H7 (cell line): ENCODE measurements at places on chromosomes 13 and 19. TPM values are rescaled to one million over a fixed set of nuclear protein-coding genes. Genes with fewer than 3 reads are reported as not detected.

DNA sequence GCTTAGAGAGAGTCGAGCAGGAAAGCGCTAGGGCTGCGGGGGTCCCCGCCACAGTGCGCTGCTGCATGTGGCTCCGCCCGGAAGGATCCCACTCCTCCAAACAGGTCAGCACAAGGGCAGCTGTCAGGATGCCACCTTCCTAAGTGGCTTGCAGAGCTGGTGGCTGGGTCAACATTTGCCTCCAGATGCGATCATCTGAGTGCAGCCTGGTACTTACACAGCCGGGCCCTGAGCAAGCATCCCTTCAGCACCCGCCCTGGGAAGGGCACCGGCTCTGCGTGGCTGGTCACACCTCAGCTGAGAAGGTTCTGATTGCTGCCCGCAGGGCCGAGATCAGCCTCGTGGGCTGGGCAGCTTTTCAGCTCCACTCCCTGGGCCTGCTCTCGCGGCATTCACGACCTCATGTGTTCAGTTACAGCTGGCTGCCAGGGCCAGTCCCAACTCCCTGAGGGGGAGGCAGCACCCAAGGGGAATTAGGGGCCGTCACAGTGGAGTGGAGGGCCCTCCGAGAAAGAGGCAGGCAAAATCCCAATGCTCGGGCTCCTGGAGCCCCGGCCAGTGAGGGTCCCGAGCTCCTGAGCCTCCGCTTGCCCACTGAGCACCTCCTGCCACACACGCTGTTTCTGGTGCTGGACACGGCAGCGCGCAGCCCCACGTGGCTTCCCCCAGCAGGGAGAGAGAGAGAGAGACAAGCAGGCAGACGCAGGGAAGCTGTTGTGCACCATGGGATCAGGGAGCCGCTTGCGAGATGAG lies 26.8 kb downstream of the AP1M1 start:
- DNase-seq = peak; percentile 31

DNA sequence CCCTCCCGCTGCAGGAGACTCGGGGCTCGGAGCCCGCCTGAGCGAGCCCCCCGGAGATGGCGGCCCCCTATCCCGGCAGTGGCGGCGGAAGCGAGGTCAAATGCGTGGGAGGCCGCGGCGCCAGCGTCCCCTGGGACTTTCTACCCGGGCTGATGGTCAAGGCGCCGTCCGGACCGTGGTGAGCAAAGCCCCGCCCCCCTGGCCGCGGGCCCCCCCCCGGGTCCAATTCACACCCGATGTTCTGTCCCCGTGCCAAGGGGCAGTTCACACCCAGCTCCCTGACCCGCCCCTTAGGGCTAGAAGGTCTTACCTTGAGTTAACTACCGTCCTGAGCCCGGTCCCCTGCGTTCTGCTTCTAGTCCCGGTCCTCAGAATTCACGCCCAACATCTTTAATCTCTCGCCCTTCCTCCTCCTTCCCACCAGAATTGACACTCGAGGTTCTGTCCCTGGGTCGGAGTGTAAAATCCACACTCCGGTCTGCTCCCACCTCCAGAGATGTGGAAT lies 1.4 kb downstream of the NPAS1 start:
- peak; percentile 83 for DNase-seq

The PRR20A gene
- total RNA-seq = not detected in 2 replicates

DNA sequence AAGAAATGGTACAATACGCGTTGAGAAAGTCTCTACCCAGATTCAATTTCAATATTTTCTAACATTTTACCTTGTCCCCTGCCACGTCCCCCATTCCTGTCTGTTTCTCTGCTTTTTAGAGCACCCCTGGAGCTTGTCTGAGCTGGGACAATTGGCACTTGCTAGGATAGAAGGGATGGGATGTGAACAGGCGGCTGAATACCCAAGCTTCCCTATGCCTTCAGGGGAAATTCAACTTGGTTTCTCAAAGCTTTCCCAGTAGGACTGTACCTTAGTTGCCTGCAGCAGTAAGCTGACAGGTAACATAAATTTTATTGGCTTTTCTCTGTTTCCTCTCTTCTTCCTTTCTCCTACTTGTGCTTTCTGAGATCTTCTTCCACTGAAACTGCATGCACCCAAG lies 1663.3 kb downstream of the EFNB2 start:
- DNase-seq = no peak

The KCNJ14 gene
- 0.21 and 0.70 TPM in 2 replicates for total RNA-seq

The RAB20 gene
- 12.1 and 20.8 TPM in 2 replicates for total RNA-seq

DNA sequence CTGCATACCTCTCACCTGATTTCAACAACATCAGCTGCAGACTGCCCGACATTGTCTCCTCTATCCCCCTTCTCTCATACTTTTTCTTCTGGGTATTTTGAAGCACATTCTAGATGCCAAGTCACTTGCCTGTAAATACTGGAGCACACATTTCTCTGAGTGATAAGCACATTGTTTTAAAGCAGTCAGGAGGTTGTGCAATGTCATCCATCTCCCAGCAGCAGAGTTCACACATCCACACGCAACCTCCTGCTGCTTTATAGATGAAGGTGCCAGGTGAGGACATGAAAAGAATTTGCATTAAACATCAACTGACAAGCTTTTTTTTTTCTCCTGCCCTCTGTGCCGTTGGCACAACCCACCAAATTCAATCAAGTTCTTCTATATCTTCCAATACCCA lies 5.5 kb downstream of the UPK1A start:
- peak; percentile 30 for DNase-seq

The SERTM1 gene
- total RNA-seq = 0.45 and 0.55 TPM in 2 replicates

- DNase-seq = no peak
Observed at GRCh38 chr13:27125357-27126282, 46.0 kb downstream of the USP12 start.

- no peak for DNase-seq
Observed at GRCh38 chr13:36766295-36766694, 52.7 kb upstream of the RFXAP start.

DNA sequence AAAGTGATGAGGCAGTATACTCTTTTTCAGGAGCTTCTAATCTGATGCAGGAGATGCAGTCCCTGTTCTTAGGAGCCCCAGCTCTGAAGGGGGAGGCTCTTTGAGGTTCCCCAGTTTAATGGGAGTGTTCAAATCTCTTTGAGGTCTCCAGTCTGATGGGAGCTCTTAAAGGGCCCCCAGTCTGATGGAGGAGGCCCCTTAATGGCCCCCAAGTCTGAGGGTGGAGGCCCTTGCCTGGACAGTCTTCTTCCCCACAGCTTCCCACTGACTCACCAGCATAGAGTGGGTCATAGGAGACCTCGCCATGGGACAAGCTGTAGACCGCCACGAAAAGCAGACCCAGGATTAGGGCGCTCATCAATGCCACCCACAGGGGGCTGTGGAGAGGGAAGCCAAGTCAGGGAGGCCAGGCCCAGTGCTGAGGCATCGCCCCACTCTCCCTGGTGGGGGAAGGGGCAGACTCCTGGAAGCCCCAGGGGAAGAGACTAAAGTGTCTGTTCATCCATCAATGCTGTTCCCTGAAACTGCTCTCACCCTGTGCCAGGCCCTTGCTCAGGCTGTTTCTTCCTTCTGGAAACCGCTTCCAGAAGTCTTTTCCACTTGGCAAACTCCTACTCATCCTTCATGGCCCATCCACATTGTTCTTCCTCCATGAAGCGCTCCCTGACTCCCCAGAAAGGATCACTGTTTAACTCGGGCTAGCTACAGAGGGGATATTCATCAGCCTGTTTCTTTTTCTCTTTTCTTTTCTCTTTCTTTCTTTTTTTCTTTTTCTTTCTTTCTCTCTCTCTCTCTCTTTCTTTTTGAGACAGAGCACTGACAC lies 2.1 kb downstream of the TM6SF2 start:
- no peak for DNase-seq

The ATP4A gene
- total RNA-seq = 0.21 TPM in 1 of 2 replicates, not detected in the other

The ZNF66 gene
- not detected in 2 replicates for total RNA-seq

DNA sequence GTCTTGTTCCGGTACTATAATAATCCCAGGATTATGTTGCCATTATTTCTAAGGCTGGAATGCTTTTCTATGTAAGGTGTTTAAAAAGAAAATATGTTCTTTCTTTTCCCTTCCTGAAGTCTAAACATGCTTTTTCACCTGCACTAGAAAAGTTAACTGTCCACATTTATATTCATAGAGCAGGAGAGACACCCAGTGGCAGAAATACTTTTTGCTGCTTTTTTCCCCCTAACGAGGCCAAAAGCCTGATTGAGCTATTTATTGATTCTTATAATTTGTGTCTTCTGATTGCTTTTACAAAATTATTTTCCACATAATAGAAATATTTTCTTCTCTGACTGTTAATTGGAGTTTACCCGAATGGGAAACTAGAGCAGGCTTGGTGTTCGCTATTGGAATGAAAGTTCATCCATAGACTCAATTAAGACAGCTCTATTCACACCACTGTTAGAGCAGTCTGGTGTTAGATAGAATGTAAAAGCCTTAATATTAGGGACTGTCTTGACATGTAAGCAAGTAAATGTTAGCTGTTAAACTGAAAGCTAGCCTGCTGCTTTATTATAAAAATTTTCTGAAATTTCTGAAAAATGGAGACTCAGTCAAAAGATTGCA lies 15.8 kb downstream of the GPR180 start:
- no peak for DNase-seq

DNA sequence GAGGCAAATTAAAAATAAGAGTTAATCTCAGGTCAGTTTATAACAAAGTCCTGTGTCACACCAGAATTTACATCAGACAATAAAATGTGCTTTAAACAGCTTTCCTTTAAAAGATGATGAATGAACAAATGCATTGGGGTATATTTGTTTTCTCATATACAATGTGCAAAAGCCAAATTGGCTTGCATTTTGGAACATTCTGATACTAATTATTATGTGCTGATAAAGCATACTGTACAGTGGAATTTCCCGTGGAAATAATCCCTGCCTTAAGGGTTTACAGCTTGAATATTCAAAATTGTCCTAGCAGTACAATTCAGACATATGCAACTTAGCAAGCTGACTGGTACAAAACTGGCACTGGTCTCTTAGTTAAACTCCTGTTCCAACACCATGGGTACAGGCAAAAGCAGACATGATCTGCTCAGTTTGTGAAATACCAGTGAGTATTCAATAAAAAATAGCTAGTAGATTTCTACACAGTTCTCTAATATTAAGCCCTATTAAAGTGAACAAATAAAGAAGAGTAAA lies 373.4 kb downstream of the SLITRK1 start:
- no peak for DNase-seq

DNA sequence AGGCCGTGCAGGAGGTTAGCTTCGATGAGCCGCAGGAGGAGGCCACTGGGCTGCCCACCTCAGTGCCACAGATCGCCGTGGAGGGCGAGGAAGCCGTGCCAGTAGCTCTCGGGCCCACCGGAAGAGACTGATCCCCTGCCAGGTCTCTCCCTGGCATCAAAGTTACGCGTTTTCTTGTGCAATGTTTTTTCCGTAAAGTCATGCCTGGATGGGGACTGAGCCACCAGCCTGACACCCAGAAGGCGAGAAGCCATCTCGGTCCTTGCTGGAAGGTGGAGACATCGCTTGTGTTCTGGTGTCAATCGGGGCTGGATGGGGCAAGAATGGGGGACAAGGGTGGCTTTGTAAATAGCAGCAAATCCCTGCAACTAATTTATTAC lies 3.4 kb upstream of the PIK3R2 start:
- no peak for DNase-seq

- no peak for DNase-seq
Observed at GRCh38 chr19:292951-293350, 1.7 kb upstream of the PLPP2 start.

DNA sequence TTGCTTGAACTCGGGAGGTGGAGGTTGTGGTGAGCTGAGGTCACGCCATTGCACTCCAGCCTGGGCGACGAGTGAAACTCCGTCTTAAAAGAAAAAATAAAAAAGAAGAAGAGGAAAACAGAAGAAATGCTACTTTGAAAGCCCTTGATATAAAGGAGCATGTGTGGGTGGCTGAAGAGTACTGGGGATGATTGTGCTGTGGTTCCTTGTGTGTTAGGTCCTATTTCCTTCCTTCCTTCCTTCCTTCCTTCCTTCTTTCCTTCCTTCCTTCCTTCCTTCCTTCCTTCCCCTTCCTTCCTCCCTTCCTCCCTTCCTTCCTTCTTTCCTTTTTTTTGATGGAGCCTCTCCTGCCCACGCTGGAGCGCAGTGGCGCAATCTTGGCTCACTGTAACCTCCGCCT lies 14.3 kb downstream of the WDR88 start:
- no peak for DNase-seq

The KBTBD6 gene
- 8.4 and 10.8 TPM in 2 replicates for total RNA-seq
